ENCODE measurements at places on chromosomes 16 and 17.

GRCh38 chr17:51029142-51029541 is 91.5 kb downstream of the SPAG9 start:
- DNase-seq = no peak

- DNase-seq = no peak
Observed at GRCh38 chr16:3872216-3872895, 8.2 kb downstream of the CREBBP start.

DNA sequence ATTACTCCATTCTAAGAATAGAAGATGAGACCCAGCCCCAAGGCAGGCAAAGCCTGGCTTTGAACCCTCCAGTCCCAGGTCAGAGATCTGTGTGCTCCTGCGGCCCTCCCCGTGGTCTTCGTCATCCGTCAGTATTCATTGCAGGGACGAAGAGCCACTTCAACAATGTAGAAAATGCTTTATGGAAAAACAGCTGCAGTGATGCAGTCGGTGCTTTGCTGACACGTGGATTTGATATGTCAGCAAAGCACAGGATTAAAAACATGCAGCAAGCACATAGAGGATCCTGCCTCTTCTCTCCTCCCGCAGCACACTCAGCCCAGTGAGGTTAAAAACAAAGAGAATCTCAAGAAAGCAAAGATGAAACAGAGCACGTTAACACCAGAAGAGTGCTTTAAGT is 117.1 kb upstream of the AXIN2 start:
- DNase-seq = no peak

DNA sequence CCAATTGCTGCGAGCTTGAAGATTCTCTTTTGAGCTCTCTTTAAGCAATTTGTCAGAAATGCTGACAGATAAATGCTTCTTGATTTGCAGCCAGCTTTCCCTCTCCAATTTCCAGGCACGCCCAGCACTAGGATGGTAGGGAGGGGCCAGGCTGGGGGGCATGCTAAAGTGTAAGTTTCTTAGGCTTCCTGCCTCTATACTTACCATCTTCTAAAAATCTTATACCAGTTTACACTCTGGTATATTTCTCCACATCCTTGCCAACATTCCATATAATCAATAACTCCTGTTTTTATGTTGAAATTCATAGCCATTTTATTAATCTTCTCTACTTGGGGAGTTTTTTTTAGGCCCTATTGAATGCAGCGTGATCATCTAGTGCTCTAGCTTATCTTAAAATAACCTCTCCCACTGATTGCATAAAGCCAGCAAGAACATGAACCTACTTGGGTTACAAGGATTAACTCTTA is 17.5 kb downstream of the ACSF2 start:
- peak; percentile 27 for DNase-seq

- no peak for DNase-seq
Observed at GRCh38 chr17:38429476-38430100, 1.3 kb downstream of the ARHGAP23 start.

- DNase-seq = no peak
Observed at GRCh38 chr16:4091240-4092012, 24.8 kb downstream of the ADCY9 start.

GRCh38 chr16:56481468-56482122 is 30.2 kb downstream of the OGFOD1 start:
- DNase-seq = no peak

- no peak for DNase-seq
Observed at GRCh38 chr17:74962622-74963394, 9.8 kb downstream of the HID1 start.

DNA sequence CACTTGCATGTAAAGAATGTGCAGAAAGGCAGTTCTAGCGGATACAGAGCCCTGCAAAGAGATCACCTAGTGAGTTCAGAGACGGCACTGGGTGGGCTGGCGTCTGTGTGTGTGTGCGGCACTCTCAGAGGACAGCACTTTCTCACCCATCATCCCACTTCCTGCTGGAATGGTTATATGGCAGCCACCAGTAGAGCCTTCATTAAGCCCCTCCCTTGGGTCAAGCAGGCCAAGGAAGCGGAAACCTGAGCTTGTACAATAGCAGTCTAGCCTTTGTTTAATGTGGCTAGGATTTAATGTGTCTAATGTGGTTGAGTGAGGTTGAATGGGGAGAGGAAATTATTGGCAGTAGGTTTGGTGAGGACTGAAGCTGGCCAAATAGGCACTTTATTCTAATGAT is 88.3 kb upstream of the ELAC2 start:
- no peak for DNase-seq

GRCh38 chr17:7436556-7437368 is 1.5 kb downstream of the TMEM102 start:
- peak; percentile 78 for DNase-seq

DNA sequence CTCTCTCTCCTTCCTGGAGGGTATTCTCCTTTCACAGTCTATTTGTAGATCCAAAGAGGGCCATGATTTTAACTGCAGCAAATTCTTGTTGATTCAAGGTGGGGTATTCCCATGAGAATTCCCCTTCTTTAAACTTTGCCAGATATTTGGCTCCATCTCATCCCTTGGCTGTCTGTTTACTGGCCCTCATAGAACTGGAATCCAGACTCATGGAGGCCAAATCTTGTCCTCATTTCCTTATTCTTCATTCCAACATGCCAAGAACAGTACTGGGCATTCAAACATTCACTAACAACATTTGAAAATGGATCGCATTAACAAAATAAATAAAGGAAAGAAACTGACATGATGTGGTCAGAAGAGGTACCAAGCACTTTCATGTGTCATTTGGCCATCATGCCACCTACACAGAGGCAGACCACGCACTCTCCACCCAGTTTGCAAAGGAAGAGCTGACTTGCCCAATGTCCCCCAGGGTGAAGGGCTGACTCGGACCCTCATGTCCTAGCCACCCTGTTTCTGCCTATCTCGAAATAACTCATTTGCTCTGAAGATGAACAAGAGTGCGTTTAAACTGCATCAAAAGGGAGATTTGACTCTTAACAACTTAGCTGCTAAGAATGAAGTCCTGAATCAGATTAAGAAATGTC is 23.1 kb upstream of the SLC35B1 start:
- peak; percentile 3 for DNase-seq

GRCh38 chr17:79009397-79010303 is at the start of gene CANT1:
Gene CANT1, minus strand, starts transcription at chr17:79009764. Its CDS starts 12,142 bp downstream, at chr17:78997622.
- DNase-seq = peak; percentile 87

DNA sequence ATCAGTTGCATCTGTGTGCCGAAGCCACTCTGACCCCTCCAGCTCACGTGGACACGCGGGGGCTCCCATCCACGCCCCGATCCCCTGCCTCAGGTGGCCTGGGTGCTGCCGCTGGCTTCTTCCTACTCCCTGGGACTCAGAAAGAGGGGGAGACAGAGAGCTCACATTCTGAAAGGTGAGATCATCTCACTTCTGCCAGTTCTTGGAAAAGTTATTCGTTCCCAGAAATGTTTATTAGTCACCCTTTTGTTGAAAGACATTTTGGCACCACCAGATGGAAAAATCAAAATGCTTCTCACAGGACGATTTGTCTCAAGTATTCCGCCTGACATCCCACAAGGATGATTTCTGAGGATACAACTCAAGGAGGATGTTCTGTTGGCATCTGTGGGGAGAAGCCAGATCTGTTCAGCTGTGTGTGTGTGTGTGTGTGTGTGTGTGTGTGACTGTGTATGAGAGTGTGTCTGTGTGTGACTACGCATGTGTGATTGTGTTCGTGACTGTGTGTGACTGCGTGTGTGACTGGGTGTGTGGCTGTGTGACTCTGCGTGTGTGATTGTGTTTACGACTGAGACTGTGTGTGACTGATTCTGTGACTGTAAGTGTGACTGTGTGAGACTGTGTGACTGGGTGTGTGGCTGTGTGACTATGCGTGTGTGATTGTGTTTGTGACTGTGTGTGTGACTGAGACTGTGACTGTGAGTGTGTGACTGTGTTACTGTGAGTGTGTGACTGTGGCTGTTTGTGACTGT is 207.3 kb downstream of the NTN1 start:
- DNase-seq = peak; percentile 81

GRCh38 chr17:4364622-4365041 is 1.8 kb downstream of the UBE2G1 start:
- no peak for DNase-seq
